DMS79 (cell line): ENCODE measurements at places on chromosomes 6 and 20.

DNA sequence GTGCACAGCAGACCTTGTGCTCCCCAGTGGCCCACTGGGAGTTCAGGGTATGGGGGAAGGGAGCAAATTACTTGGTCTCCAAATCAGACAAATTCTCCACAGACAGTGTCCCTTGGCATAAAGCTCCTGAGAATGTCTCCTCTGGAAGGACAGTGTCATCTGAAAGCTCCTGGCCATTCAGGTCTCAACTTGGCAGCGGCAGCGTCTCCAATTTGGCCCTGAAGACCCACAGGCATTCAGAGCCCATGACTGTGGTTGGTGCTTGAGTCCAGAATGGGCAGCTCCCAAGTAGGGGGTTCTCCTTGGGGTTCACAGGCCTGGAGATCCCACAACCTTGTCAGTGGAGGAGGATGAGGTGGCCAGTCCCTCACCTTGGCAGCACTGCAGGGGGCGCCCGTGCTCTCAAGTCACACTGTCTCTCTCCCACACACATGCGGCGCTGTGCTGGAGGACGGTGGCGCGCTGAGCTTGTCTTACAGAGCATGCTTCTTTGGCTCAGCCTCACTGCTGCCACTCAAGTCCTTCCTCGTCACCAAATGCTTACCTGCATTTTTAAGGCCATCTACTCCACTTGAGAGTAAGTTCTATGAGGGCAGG lies 20.7 kb downstream of the DYNLRB1 start:
- DNase-seq = no peak

DNA sequence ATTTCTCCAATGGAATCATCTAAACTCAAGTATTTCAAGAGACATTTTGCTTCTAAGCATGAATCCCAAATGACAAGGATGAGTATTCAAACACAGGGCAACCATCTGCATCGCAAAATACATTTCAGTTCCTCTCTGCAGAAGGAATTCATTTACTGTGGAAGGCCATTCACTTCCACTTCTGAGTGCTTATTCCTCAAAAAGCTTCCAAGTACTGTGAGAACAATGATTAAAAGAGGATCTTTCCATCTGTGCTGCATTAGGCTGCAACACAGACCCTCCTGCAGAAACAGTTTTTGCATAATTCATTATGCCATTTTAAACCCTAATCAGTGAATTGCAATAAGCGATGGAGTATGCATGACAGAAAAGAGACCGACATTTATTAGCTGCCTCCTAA lies 52.5 kb downstream of the ARHGAP18 start:
- no peak for DNase-seq

- no peak for DNase-seq
These were observed 28.4 kb downstream of the SYNJ2 start for GRCh38 chr6:158009935-158010585.

DNA sequence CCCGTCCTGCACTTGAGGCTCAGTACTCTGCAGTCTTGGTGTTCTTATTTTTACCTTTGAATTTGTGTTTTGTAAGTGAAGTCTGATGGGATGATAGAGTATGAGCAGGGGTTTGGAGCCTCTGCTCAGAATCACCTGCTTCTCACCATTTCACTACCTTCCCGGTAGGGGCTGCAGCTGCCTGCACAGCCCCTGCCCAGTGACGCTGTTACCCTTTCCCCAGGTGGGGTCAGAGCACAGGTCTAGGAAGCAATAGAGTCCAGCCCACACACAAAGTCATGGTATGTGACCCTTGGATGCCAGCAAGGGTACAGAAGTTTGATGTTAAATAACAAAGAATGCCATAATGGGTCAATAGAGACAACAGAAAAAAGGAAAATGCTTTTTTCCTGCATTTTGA lies 101.8 kb upstream of the TCF21 start:
- DNase-seq = no peak

GRCh38 chr20:43821795-43822194 lies 92.9 kb upstream of the TOX2 start:
- DNase-seq = no peak

DNA sequence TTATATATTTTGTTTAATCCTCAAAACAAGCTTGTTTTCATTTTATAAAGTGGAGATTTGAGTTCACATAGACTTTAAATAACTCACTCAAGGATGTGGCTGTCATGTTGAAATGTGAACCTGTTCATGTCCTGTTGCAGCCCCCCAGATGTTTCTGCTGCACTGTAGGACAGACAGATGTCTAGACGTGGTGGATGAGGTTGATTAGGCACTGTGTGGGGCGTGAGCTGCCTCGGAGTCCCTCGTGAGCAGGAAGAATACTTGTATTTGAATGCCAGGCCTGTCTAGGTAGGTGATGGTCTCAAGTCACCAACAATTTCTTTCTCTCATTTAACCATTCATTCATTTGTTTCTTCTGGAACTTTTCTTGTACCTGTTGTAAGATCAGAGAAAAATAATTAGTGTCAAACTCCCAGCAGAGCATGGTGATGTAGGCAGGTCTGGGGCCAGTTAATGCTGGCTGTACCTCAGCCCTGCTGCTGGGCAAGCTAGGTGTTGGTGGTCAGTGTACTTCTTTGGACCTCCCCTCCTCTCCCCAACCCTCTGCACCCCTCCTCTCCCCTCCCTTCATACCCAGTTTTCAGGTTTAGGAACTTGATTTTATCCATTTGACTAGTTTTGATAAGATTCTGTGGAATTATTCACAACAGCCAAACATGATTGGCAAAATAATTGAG lies 34.0 kb downstream of the AFDN start:
- no peak for DNase-seq

DNA sequence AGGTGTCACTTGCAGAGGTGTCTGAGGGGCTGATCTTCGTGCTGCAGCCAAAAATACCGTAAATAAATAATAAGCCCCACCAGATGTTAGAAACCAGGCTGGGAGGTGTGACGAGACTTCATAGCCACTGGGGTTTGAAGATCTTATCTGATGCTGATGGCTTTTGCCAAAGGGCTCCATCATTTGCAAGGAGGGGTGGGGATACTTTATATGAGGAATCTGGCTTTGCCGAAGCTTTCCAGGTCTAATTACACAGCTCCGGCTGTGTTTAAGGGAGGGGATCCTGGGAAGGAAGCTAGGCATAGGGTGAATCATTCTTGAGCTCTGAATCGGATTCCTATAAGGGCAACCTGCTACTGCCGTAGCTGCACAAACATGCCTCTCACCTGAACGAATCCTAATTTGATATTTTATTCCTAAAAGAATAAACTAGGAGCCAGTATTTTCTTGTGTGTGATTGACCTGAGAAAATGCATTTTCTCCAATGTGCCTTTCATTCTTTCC lies 249.6 kb downstream of the SOD2 start:
- no peak for DNase-seq

GRCh38 chr6:14108571-14109410 lies 8.8 kb upstream of the CD83 start:
- peak; percentile 56 for DNase-seq

- DNase-seq = no peak
These were observed 223.2 kb downstream of the SYNDIG1 start for GRCh38 chr20:24692446-24693200.

DNA sequence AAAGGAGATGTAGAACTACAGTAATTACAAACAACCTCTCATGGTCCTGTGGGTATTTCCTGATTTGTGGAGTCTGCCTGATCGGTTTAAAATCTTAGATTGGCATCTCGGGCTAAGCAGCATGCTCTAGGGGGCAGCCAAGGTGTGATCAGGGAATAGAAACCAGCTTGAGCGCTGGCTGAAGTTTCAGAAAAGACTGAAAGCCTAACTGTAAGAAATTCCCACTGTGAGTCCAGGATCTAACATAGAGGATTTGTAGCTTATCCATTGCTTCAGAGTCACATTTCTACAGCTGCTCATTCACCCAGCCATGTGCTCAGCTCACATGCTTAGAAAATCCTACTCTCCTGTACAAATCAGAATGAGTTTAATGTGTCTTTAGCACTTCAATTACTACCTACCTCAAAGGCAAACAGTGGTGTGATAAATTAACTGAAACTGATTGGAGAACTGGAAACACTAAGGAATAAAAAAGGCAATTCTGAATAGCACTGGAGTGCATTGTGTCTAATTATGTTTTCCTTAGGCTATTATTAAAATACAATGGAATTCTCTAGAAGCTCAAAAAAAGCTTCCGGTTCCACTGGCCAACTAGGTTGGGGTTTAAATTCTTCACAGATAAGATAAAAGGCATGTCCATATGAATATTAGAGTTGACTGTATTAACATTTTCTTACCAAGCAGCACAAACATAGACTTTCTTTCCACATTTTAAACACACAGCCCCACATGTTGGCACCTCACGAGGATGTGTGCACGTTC lies 73.8 kb upstream of the MPC1 start:
- DNase-seq = no peak

- DNase-seq = no peak
These were observed 224.9 kb downstream of the IBTK start for GRCh38 chr6:82022614-82023129.

DNA sequence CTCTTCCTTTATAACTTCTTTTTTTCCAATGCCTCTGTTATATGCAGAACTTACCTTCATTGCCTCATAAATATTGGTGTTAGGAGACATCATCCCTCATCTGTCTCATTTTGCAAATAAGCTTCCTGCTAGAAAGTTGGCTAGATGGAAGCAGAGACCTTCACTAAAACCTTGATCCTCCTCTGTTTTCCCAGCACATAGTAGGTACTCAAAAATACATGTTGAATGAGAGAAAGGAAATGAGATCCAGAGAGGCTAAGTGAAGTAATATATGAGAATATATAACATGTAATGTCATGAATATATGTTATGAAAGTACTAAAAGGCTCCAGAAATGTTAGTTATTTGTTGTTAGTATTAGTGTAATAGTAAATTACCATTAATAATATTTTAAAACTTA lies 91.9 kb downstream of the CDKAL1 start:
- no peak for DNase-seq

GRCh38 chr6:79149884-79150283 lies 71.8 kb upstream of the PHIP start:
- no peak for DNase-seq

GRCh38 chr6:36245572-36246061 lies 24.2 kb upstream of the PNPLA1 start:
- no peak for DNase-seq
